ENCODE measurements at places on chromosomes 6 and 20.

DNA sequence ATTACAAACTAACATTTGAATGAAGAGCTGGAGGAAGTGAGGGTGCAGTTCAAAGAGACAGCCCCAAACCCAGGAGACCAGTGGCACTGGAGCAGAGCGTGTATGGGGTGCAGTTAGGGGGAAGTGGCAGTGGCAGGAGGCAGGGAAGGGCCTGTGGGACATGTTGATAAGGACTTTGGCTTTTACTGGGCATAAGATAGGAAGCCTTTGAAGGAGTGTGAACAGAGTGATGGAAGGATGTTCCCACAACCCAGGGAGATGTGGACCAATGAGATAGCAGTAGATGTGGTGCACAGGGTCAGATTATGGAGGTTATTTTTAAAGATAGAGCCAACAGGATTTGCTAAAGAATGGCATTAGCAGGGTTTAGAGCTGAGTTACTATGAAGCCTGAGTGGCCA is 56.4 kb downstream of the AIG1 start:
- no peaks in the 10 kb centered on the region for H3K36me3 ChIP-seq
- DNase-seq, result no peak
- no peaks in the 10 kb centered on the region for H3K27me3 ChIP-seq
- no peaks in the 10 kb centered on the region for H3K4me1 ChIP-seq
- no peak overlapping the region for H3K4me3 ChIP-seq

DNA sequence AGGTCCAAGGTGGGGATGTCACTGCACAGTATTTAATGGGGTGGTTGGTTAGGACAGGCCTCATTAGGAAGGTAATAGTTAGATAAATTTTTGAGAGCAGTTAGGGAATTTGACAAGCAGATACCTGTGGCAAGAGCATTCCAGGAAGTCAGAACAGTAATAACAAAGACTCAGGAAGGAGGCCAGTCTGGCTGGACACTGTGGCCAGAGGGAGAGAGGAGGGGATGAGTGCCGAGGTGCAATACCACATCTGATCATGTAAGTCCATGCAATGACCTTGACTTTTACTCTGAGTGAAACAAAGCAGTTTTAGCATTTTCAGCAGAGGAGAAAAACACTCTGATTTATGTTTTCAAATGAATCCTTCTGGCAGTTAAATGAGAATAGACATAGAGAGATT is 990.7 kb upstream of the FLRT3 start:
- H3K27me3 ChIP-seq, result no peaks in the 10 kb centered on the region
- H3K4me1 ChIP-seq, result no peaks in the 10 kb centered on the region
- no peak overlapping the region for H3K27ac ChIP-seq

DNA sequence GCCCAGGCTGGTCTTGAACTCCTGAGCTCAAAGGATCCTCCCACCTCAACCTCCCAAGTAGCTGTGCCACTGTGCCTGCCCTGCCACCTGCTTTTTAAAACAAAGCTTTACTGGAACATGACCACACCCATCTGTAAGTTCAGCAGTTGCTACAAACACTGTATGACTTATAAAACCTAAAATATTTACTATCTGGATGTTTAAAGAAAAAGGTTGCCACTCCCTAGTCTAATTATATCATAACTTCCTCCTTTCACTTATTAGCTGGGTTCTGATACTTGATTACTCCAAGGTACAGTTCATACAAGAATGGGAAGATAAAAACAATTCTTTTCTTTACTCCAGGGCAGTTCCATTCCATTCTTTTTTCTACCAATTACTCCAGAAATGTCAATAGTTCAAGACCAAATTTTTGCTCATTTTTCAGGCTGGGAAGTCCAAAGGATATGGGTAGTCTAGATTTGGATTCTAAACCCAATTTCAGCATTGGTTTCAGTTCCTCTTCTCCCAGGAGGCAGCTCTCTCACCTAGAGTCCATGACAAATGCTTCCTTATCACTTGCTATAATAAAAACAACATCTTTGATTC is 63.1 kb downstream of the SEC63 start:
- no peak overlapping the region for H3K4me3 ChIP-seq
- peak; percentile 52 for DNase-seq
- H3K27ac ChIP-seq, result no peak overlapping the region

DNA sequence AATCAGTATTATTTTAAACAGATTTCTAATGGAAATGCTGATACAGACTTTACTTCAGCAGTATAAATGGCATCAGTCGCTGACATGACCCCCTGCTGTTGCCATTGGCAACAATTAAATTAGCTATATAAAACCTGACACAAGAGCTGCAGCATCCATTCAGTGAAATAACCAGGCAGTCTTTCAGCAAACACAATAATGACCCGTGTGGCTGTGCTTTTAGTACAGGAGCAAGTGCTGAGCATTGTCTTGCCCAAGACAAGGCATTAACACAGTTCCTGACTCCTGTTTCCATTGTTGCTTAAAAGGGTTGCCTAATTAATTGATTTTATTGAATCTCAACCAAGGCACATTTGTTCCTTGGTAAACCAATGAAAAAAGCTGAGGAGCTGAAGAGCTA is 382.1 kb downstream of the HACE1 start:
- H3K27ac ChIP-seq, result no peak overlapping the region
- H3K4me3 ChIP-seq, result no peak overlapping the region
- H3K36me3 ChIP-seq, result no peaks in the 10 kb centered on the region
- no peaks in the 10 kb centered on the region for H3K4me1 ChIP-seq
- peak; percentile 27 for DNase-seq
- H3K27me3 ChIP-seq, result no peaks in the 10 kb centered on the region

DNA sequence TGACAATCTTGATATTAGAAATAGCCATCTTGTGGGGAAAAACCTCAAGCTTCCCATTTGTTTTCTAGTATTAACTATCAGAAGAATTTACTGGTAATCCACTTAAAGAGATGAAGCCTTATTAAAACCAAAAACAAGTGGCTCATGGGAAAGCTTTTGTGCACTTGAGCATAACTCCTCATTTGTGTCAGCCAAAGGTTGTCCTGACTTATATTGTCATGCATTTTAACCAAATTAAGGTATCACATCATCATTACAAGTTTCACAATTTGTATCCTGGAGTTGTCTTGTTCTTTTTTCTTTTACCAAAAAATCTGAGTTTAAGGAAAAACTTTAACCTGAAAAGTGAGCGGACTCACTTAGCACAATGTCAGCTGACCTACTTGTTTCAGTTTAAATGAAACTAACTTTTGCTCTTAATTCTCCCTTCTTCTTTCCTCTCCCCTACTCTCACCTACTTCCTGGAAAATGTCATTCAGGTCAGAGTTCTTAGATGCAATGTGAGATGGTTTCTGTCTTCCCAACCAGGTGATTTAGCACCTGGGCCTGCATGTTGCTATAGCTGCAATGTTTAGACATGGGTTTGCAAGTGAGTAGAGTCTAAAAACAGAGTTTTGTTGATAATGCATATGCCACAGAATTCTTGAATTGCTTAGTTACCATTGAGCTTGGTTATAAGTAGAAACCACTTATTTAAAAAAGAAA is 82.8 kb downstream of the TNFAIP3 start:
- H3K27ac ChIP-seq, result peak overlapping the region; percentile 79
- H3K36me3 ChIP-seq, result no peaks in the 10 kb centered on the region
- DNase-seq, result peak; percentile 57
- H3K27me3 ChIP-seq, result no peaks in the 10 kb centered on the region

DNA sequence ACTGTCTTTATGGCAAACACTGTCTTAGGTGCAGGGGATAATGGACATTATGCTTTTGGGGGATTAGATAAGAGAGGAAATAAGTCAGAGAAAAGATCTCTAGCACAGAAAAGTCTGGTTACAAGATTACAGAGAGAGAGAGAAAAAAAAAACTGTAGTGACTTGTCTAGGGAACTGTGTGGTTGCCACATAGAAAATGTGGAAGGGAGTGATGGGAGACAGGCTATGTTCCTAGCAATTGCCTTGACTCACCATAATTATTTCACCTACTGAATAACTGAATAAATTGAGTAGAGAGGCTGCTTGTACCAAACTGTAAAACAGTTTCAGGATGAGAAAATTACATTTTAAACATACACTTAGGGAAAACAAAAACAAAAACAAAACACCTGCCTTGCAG is 229.7 kb downstream of the LAMA2 start:
- H3K27ac ChIP-seq, result no peak overlapping the region
- no peaks in the 10 kb centered on the region for H3K27me3 ChIP-seq
- no peak for DNase-seq
- no peaks in the 10 kb centered on the region for H3K4me1 ChIP-seq

GRCh38 chr6:17002123-17002522 is 99.7 kb upstream of the STMND1 start:
- no peak overlapping the region for H3K27ac ChIP-seq
- no peak for DNase-seq
- H3K4me3 ChIP-seq, result no peak overlapping the region
- no peaks in the 10 kb centered on the region for H3K27me3 ChIP-seq
- H3K36me3 ChIP-seq, result no peaks in the 10 kb centered on the region

GRCh38 chr6:121998631-121999030 is 400.8 kb upstream of the HSF2 start:
- H3K4me1 ChIP-seq, result no peaks in the 10 kb centered on the region
- no peak overlapping the region for H3K27ac ChIP-seq
- DNase-seq, result no peak
- H3K27me3 ChIP-seq, result no peaks in the 10 kb centered on the region
- H3K36me3 ChIP-seq, result no peaks in the 10 kb centered on the region

DNA sequence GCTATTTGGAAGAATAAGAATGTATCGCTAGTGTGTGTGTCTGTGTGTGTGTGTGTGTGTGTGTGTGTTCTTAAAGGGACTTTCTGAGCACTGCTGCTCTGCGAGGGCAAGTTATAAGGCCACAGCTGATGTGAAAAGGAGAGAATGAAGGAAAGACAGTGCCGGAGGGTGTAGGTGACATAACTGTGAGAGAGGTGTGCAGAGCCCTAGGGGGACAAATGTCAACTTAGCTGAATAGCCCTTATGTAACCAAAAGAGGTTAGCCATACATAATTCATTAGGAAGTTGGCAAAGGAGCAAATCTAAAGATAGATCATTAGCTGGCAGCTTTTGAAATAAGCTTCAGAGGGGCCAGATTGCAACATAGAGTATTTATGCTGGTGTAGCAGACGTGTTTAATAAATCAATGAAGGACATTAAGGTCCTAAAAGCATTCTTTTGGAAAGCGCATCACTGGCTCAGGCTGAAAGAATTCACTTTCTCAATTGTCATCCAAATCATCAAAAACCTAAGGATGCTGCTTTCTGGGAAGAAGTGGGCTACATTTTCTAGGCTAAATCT is 81.0 kb downstream of the NDUFAF5 start:
- no peaks in the 10 kb centered on the region for H3K4me1 ChIP-seq
- H3K27ac ChIP-seq, result no peak overlapping the region
- no peaks in the 10 kb centered on the region for H3K36me3 ChIP-seq
- no peaks in the 10 kb centered on the region for H3K27me3 ChIP-seq
- H3K4me3 ChIP-seq, result no peak overlapping the region

DNA sequence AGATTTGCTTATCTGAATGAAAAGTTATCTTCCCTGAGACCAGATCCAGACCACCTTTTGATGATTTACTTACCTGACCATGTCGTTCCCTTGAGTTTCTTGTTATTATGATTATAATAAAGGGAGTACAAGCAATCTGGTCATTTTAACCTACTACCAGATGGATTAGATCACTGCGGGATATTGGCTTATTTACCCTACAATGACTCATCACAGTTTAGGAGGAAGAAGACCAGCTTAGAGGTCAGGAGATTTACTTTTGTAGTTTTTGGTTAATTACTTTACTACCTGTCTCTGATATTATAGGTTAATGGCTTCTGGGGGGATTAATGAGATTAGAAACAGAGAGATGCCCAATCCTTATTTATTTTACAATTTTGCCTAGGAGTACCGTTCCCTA is 10.7 kb downstream of the PKIB start:
- H3K4me3 ChIP-seq, result no peak overlapping the region
- DNase-seq, result no peak
- H3K4me1 ChIP-seq, result no peaks in the 10 kb centered on the region
- no peak overlapping the region for H3K27ac ChIP-seq
- no peaks in the 10 kb centered on the region for H3K36me3 ChIP-seq

DNA sequence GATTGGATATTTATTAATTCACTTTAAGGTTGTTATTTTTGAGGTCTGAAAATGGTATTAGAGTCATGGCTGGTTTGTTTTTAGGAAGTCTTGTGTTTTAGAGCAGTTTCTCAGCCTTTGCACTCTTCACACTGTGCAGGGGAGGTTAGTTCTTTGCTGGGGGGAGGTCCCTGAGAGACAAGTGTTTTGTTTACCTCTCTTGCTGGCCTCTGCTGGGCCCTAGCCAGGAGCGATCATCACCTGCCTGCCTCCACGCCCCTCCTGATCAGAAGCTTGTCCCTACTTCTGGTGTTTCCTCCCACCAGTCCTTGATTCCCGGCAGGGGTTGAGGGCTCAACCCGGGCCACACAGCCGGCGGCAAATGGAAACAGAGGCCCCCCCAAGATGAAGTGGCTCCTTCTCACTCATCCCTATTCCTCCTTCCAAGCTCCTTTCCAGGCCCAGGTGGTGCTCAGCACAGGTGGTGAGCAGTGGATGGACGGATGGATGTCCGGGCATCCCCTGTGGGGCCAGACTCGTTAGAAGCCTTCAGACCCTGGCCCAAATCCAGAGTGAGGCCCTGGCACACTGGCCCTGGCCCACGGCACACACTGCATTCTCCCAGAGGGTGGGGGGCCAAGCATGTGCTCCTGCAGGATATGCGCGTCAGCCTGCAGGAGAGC is 51.3 kb downstream of the GRM4 start:
- H3K27ac ChIP-seq, result no peak overlapping the region
- no peaks in the 10 kb centered on the region for H3K36me3 ChIP-seq
- H3K4me1 ChIP-seq, result no peaks in the 10 kb centered on the region
- H3K27me3 ChIP-seq, result no peaks in the 10 kb centered on the region
- DNase-seq, result no peak

GRCh38 chr6:144415835-144416237 is 130.7 kb downstream of the UTRN start:
- no peaks in the 10 kb centered on the region for H3K27me3 ChIP-seq
- no peak for DNase-seq
- H3K27ac ChIP-seq, result no peak overlapping the region

GRCh38 chr6:34324738-34325444 is 67.6 kb downstream of the NUDT3 start:
- H3K4me3 ChIP-seq, result no peak overlapping the region
- H3K27me3 ChIP-seq, result no peaks in the 10 kb centered on the region
- no peak for DNase-seq
- H3K36me3 ChIP-seq, result no peaks in the 10 kb centered on the region

- peak; percentile 68 for DNase-seq
- peaks cover 9% of the 10 kb centered on the region for H3K4me1 ChIP-seq
- H3K27ac ChIP-seq, result no peak overlapping the region
- no peak overlapping the region for H3K4me3 ChIP-seq
- H3K27me3 ChIP-seq, result no peaks in the 10 kb centered on the region
- H3K36me3 ChIP-seq, result no peaks in the 10 kb centered on the region
Observed at GRCh38 chr6:7249946-7250643, 62.9 kb downstream of the SSR1 start.

GRCh38 chr20:1301031-1301529 is 27.9 kb downstream of the SDCBP2 start:
- H3K27me3 ChIP-seq, result no peaks in the 10 kb centered on the region
- H3K36me3 ChIP-seq, result no peaks in the 10 kb centered on the region
- no peaks in the 10 kb centered on the region for H3K4me1 ChIP-seq

DNA sequence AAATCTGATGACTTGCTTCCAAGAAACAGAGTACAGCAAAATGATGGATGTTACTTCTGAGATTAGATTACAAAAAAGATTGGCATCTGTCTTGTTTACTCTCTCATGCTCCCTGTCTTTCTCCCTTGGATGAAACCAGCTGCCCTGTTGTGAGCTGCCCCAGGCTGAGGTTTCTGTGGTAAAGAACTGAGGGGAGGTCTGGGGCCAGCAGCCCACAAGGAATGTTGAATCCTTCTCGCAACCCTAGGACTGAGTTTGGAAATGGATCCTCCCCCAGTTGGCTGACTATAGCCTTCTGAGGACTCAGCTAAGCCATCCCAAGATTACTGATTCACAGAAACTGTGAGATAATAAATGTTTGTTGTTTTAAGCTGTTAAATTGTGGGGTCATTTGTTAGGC is 5.6 kb upstream of the HECA start:
- H3K27ac ChIP-seq, result no peak overlapping the region
- H3K36me3 ChIP-seq, result no peaks in the 10 kb centered on the region
- no peaks in the 10 kb centered on the region for H3K27me3 ChIP-seq
- no peak overlapping the region for H3K4me3 ChIP-seq
- H3K4me1 ChIP-seq, result peaks cover 45% of the 10 kb centered on the region
- DNase-seq, result no peak

Data from Karpas-422 (cell line).